Activated CD4-positive, alpha-beta memory T cell treated with anti-CD3 and anti-CD28 coated beads for 36 hours (primary cell): ENCODE measurements at places on chromosomes 4 and X. TPM values are rescaled to one million over a fixed set of nuclear protein-coding genes. Genes with fewer than 3 reads are reported as not detected.
A peak's percentile ranks its signal among the peaks of the same experiment; 100 is the strongest.

The TMEM35A gene
- not detected for total RNA-seq

The FDCSP gene
- not detected for total RNA-seq

The ESX1 gene
- not detected for total RNA-seq

The TLR2 gene
- total RNA-seq: 1.6 TPM

The SHROOM2 gene
- not detected for total RNA-seq

The KIT gene
- 0.10 TPM for total RNA-seq

The EGFL6 gene
- total RNA-seq: 0.64 TPM

- DNase-seq: no peak
- no peak overlapping the region for H3K4me3 ChIP-seq
- no peak overlapping the region for H3K27ac ChIP-seq
- no peaks in the 10 kb centered on the region for H3K36me3 ChIP-seq
- no peaks in the 10 kb centered on the region for H3K4me1 ChIP-seq
Observed at GRCh38 chrX:37959212-37960021, 46.9 kb upstream of the SYTL5 start.

DNA sequence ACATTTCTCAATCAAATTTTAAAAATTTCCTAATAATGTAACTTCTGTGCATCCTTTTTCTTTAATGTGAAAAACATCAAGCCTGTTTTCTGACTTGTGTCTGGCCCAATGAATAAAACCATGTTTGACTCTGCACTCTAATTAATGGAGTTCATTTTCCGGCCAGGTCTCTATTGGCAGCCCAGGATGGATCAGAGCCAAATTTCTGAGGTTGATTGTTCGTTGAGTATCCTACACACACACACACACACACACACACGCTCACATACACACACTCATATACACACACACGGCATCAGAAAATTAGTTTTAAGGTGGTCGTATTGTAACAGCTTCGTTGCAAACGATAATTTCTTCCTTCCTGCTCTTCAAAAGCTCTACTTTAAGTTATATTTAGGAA, 28.9 kb upstream of the TLL1 start:
- DNase-seq: no peak
- no peak overlapping the region for H3K27ac ChIP-seq
- no peaks in the 10 kb centered on the region for H3K36me3 ChIP-seq
- H3K4me3 ChIP-seq: no peak overlapping the region
- H3K4me1 ChIP-seq: no peaks in the 10 kb centered on the region

DNA sequence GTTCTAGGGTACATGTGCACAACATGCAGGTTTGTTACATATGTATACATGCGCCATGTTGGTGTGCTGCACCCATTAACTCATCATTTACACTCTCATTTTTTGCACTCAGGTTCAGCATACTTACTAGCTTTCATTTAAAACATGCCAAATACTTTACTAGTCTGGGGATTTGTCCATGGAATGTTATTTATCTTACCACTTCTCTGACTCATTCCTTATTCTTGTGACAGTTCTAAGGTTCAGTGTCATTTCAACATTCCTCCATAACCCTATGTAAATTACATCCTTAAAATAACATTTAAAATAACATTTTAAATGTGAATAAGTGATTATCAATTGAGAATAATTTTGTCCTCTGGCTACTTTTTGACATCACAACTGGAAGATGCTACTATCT, 19.5 kb upstream of the SYTL5 start:
- H3K4me3 ChIP-seq: no peak overlapping the region
- DNase-seq: no peak
- no peaks in the 10 kb centered on the region for H3K27me3 ChIP-seq
- H3K4me1 ChIP-seq: no peaks in the 10 kb centered on the region
- H3K36me3 ChIP-seq: no peaks in the 10 kb centered on the region
- no peak overlapping the region for H3K27ac ChIP-seq

- no peak overlapping the region for H3K4me3 ChIP-seq
- no peaks in the 10 kb centered on the region for H3K36me3 ChIP-seq
Observed at GRCh38 chrX:105063743-105064142, 156.8 kb downstream of the TEX13A start.

DNA sequence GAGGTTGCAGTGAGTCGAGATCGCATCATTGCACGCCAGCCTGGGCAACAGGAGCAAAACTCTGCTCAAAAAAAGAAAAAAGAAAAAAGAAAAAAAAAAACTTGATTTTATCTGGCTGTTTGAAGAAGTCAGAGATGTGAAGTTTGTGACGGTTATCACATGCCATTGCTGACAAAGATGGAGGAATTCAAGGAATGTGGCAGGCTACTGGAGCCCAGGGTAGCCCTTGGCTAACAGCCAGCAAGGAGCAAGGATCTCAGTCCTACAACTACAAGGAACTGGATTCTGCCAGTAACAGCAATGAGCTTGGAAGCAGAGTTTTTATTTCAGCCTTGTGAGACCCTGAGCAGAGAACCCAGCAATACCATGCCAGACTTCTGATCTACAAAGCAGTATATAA, 24.3 kb upstream of the TET2 start:
- H3K4me3 ChIP-seq: no peak overlapping the region
- no peaks in the 10 kb centered on the region for H3K4me1 ChIP-seq
- no peak overlapping the region for H3K27ac ChIP-seq
- DNase-seq: no peak
- no peaks in the 10 kb centered on the region for H3K36me3 ChIP-seq

- peaks cover 12% of the 10 kb centered on the region for H3K36me3 ChIP-seq
- H3K4me1 ChIP-seq: peaks cover 1% of the 10 kb centered on the region
- no peaks in the 10 kb centered on the region for H3K27me3 ChIP-seq
- H3K27ac ChIP-seq: no peak overlapping the region
- no peak for DNase-seq
Observed at GRCh38 chrX:118685393-118685792, 42.0 kb upstream of the IL13RA1 start.

- H3K27ac ChIP-seq: peak overlapping the region; percentile 60
- H3K36me3 ChIP-seq: peaks cover 37% of the 10 kb centered on the region
- H3K4me3 ChIP-seq: peak overlapping the region; percentile 10
- H3K27me3 ChIP-seq: no peaks in the 10 kb centered on the region
- no peak for DNase-seq
- H3K4me1 ChIP-seq: peaks cover 77% of the 10 kb centered on the region
Observed at GRCh38 chrX:45788941-45789348, 588.3 kb upstream of the DIPK2B start.

DNA sequence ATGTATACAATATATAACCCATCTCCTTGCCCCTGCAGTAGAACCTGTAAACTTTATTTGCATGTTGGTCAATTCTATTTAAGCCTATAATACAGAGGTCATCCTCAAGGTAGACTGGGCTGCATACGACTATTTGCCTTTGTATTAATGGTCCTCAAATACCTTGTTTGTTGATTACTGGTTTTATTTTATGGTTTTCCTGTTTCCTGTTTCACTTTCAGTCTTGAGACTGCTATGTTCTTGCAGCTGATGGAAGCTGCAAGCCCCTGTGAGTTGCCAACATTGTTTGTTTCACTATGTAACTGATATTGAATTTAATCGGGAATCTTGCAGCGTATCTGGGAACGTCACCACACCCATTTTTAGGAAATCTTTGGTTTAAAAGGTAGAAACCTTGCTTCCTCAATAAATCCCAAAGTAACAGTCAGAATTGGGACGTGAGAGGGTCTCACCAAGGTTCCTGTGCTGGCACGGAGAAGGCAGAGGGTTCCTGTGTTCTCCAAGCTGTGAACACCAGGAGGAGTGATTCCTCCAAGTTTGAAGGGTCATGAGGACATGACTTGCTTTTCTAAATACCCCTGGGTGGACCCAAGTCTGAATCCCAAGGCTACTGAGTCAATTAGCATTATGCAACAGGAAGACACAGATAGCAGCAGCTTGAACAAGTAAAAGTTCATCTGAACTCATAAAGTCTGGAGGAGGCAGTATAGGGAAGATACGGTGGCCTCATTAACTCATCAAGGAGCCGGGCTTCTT, 110.6 kb upstream of the PNPLA4 start:
- H3K36me3 ChIP-seq: no peaks in the 10 kb centered on the region
- no peaks in the 10 kb centered on the region for H3K27me3 ChIP-seq
- DNase-seq: no peak
- H3K27ac ChIP-seq: no peak overlapping the region
- H3K4me1 ChIP-seq: peaks cover 16% of the 10 kb centered on the region
- no peak overlapping the region for H3K4me3 ChIP-seq

DNA sequence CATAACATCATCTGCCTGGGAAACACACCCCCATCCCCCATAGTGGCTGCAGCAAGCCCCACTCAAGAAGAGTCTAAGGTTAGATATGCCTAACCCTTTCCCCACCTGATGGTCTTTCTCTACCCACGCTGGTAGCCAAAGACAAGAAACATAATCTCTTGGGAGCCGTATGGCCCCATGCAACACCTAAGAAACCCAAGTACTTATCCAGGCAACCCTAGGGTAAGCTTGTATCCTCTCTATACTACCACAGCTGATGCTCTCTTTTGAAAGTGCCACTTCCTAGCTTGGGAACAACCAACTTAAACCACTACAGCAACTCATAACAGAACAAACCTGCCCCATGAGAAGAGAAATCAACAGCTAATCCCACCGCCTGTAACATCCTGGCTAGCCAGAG, 161.1 kb downstream of the MSN start:
- no peak overlapping the region for H3K4me3 ChIP-seq
- DNase-seq: no peak
- no peaks in the 10 kb centered on the region for H3K36me3 ChIP-seq
- H3K27me3 ChIP-seq: no peaks in the 10 kb centered on the region
- H3K27ac ChIP-seq: no peak overlapping the region

DNA sequence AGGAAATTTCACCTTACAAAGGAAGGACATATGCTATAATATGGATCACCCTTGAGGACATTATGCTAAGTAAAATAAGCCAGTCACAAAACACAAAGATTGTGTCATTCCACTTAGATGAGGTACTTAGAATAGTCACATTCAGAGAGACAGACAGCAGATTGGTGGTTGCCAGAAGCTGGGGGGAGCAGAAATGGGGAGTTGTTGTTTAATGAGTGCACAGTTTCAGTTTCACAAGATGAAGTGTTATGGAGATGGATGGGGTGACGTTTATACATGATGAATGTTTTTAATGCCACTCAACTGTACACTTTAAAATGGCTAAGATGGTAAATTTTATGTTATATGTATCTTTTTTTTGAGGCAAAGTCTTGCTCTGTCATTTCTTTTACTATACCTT, 14.8 kb upstream of the SPON2 start:
- H3K27me3 ChIP-seq: peaks cover 3% of the 10 kb centered on the region
- peaks cover 15% of the 10 kb centered on the region for H3K4me1 ChIP-seq
- DNase-seq: peak; percentile 61
- no peak overlapping the region for H3K27ac ChIP-seq

DNA sequence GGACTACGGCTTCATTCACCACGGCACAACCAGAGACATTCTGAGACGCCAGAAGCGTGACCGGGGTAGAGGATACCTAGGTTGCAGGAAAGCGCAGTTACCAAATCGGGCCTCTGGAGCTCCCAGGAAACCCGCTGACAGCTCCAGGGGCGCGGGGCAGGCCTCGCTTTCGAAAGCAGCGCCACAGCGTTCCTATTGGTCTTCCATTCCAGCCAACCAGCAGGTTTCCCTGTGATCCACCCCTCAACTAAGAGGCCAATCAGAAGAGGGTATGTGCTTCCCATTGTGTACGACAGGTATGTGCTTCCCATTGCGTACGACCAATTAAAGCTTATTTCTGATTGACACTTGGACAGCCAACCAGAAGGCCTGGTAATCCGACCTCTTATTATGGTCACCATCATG, 14.9 kb downstream of the SNX12 start:
- no peak overlapping the region for H3K27ac ChIP-seq
- H3K27me3 ChIP-seq: no peaks in the 10 kb centered on the region
- H3K4me1 ChIP-seq: peaks cover 13% of the 10 kb centered on the region
- DNase-seq: peak; percentile 39
- peaks cover 6% of the 10 kb centered on the region for H3K36me3 ChIP-seq
- H3K4me3 ChIP-seq: peak overlapping the region; percentile 39

DNA sequence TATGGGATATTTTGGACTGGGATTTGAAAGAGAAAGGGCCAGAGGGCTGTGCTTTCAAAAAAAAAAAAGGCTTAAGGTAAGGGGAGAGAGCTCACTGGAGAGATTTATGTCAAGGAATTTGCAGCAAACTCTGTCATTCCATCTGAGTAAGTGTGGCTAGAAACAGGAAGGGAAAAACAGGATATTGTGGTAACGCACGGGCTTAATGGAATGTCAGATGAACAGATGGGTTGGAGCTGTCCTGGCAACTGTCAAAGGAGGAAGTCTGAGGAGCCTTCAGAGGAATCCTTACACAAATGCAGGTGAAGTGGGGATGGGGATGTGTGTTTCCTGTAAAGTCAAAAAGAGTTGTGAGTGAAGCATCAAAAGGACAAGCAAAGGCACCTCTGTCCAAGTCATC, 15.1 kb upstream of the NKX3-2 start:
- no peak for DNase-seq
- no peak overlapping the region for H3K27ac ChIP-seq

DNA sequence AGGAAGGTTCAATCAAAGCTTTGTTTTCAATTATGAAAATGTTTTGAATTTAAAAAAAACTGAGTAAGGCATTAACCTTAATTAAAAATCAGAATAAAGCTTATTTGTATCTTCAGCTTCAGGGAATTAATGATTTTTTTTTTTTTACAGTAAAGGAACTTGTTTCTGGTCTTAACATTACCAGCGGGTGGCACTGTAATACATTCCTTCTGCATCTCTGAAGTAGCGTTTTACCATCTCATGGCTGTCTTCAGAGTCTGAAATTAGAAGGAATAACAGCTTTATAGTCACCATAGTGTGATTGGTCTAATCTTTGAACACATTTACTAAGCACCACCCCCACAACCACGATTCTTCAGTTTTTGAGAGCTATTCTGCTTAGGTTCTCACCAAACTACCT, 102.6 kb downstream of the IL1RAPL2 start:
- no peak overlapping the region for H3K27ac ChIP-seq
- no peak overlapping the region for H3K4me3 ChIP-seq
- H3K27me3 ChIP-seq: no peaks in the 10 kb centered on the region
- H3K4me1 ChIP-seq: no peaks in the 10 kb centered on the region
- no peaks in the 10 kb centered on the region for H3K36me3 ChIP-seq

- no peaks in the 10 kb centered on the region for H3K27me3 ChIP-seq
- H3K27ac ChIP-seq: no peak overlapping the region
- no peaks in the 10 kb centered on the region for H3K36me3 ChIP-seq
- no peak for DNase-seq
- no peak overlapping the region for H3K4me3 ChIP-seq
- H3K4me1 ChIP-seq: no peaks in the 10 kb centered on the region
Observed at GRCh38 chrX:5829469-5829868, 399.2 kb downstream of the NLGN4X start.

DNA sequence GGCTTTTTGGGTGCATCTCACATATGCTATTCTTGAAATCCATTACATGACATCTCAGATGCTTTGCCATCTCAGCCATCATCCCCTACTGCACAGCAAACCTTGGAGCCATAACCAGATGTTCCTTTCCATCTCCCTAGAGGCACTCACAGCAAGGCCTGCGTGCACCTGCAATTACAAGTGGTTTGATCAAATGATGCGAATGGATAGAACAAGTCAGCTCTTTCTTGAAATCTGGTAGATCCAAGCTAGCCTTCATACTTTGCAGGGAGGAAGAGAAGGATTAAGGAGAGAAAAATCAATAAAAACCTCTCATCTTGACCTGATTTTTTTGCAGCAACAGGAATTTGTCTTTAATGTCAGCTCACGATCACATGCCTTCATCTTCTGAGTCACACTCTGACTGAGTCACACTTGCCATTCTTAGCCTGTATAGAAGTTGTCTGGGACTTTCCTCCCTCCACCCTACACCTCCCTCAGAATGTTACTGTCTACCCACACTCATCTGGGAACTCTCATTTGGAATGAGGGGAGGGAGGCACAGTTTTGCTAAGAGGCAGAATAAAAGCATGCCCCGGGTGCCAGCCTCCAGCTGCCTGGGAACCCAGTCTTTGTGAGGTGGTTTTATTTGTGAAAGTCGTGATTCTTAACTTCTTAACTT, 11.9 kb upstream of the TRIML1 start:
- no peaks in the 10 kb centered on the region for H3K36me3 ChIP-seq
- H3K4me3 ChIP-seq: no peak overlapping the region
- no peak overlapping the region for H3K27ac ChIP-seq
- H3K4me1 ChIP-seq: no peaks in the 10 kb centered on the region
- no peak for DNase-seq
